Skeletal muscle cell (primary cell): ENCODE measurements at places on chromosomes 7 and 10.
A peak's percentile ranks its signal among the peaks of the same experiment; 100 is the strongest.

- no peak for DNase-seq
Observed at GRCh38 chr10:11610166-11610825, 1.2 kb downstream of the USP6NL start.

GRCh38 chr10:93413252-93413689 lies 68.9 kb downstream of the MYOF start:
- no peak for DNase-seq

GRCh38 chr10:63901881-63902280 lies 380.7 kb downstream of the REEP3 start:
- no peak for DNase-seq

DNA sequence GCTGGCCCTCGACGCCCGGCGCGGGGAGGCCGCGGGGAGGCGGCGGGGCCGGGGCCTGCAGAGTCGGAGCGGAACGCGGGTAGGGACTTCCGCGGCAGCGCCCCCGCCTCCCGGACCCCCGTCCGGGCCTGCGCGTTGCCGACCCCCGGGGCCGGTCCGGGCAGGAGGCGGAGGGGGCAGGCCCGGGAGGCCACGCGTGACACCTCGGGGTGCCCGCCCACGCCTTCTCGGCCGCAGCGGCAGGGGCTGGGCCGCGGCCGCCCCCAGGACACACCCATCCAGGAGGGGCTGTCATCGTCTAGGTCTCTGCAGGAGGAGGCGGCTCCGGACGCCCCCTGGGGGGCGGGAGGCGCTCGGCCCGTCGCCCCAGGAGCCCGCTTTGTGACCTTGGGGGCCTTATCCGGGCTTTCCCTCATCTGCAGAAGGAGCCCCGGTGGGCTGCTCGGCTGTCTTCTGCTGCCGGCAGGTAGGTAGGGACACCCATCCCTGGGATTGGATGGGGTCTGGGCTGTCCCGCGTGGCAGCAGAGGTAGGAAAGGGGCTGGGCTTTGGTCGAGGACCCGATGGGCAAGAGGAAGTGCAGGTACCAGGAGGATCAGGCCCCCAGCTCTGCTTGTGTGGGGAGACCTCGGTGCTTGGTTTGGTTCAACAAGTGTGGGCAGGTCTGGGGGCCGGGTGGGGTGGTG lies 569 bp downstream of the ZNF316 start:
- no peak for DNase-seq

GRCh38 chr7:91405092-91405788 lies 141.0 kb downstream of the FZD1 start:
- DNase-seq = no peak

DNA sequence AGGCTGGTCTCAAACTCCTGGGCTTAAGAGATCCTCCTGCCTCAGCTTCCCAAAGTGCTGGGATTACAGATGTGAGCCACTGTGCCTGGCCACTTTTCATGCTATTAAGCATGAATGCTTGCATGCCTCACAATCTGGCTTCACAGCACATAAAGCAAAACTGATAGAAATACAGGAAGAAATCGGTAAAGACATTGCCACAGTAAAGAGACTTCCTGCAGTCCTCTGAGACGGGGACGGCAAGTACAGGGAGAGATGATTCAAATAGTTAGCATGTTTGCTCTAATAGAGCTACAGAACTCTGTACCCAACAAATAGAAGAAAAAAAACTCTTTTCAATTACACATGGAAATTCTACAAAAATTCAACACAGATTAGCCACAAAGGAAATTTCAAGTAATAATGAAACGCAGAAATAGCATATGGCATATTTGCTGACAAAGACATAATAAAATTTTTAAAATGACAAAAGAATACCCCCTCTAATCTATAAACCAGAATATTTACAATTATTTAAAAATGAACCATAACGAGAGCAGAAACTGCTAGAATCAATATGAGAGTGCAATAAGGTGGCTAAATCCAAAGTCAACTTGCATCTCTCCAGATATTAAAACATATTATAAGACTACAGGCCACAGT lies 32.3 kb downstream of the CARD11 start:
- no peak for DNase-seq

DNA sequence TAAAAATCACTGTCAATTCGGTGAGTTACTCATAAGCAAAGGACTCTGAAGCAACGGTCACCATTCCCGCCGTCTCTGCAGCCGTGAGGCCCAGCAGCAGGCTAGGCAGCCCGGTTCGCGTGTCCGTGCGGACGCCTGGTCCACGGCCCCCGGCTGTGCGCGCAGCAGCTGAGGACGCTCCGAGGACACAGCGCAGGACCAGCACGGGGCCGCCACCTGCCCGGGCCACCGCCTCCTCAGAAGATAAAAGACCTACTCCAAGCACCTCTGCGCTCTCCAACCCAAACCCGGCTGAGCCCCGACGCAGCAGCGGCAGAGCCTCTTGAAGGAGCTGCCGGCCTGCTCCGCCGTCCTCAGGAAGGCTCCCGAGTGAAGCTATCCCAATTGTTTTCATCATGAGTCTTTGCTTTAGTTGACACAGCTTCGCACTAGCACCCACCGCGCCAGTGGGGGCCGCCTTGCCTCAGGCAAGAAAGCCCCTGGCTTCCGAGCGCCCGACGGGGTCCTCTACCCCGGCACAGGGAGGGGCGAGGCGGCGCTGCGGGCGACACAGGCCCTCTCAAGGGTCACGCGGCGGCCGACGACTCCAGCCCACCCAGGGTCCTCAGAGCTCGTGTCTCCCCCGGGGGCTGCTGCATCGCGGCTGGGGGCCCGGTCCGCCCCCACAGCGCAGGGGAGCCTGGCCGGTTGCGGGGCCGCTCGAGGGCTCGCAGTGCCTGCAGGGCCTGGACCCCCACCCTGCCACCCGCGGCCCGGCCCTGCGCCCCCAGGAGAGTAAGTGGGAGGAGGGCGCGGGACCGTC lies 16.9 kb upstream of the GPR146 start:
- DNase-seq = no peak

GRCh38 chr7:152336754-152337368 lies 98.9 kb downstream of the KMT2C start:
- DNase-seq = peak; percentile 15

DNA sequence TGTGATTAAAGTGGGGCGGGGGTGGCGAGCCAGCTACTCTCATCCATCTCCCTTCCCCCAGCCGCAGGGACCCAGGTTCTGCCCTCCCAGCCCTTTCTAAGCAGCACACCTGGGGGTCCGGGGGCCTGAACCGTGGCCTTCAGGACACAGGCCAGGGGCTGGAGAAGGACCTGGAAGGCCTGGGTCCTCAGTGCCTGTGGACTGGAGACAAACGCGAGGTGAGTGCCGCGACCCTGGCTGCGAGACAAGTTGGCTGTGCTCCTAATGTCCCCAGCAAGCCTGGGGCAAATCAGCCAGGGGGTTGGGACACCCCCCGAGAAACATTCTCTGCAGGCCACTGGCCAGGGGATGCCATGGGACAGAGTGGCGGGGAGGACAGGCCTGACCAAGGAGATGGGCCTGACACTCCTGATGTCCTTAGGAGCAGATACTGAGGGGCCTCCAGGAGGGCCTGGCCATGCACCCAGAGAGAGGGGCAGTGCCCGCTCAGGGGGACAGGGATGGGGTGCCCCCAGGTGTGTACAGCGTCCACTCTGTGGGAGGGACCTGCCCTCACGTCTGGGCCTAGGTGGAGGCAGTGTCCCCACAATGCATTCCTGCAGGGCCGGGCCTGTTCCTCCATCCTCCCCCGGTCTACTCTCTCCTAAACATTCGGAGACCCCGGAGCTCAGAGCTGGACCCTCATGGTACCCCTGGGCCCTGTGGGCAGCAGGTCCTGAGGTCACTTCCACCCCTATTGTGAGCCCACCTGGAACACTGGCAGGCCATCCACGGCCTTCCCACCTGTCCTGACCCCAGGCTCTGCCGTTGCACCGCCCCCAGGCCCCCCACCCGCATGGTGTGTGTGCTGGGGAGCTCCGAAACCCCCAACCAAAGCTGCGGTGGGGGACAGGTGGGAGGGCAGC lies 13.1 kb downstream of the BRAT1 start:
- DNase-seq = no peak

GRCh38 chr7:147015999-147016398 lies 899.4 kb downstream of the CNTNAP2 start:
- DNase-seq = no peak

- peak; percentile 55 for DNase-seq
Observed at GRCh38 chr10:104293011-104293410, 24.0 kb downstream of the GSTO2 start.

DNA sequence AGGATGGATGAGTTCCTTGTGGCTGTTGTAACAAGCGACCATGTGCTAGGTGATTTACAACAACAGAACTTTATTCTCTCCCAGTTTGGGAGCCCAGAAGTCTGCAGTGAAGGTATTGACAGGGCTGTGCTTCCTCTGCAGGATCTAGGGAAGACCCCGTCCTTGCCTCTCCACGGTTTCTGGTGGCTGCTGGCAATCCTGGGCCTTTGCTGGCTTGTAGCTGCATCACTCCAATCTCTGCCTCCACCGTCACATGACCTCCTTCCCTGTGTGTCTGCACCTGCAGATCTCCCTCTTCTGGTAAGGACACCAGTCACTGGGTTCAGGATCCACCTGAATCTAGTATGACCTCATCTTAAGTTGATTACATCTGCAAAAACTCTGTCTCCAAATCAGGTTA lies 115.6 kb downstream of the GLRX3 start:
- no peak for DNase-seq

GRCh38 chr10:99531026-99531695 lies 1.6 kb upstream of the NKX2-3 start:
- DNase-seq = no peak

- no peak for DNase-seq
Observed at GRCh38 chr7:71871446-71871845, 540.7 kb downstream of the CALN1 start.

- no peak for DNase-seq
Observed at GRCh38 chr7:16695621-16696237, 49.7 kb downstream of the BZW2 start.

GRCh38 chr10:93757136-93757535 lies 600 bp upstream of the LGI1 start:
- DNase-seq = no peak

- DNase-seq = no peak
Observed at GRCh38 chr10:30088178-30088577, 28.8 kb upstream of the JCAD start.

DNA sequence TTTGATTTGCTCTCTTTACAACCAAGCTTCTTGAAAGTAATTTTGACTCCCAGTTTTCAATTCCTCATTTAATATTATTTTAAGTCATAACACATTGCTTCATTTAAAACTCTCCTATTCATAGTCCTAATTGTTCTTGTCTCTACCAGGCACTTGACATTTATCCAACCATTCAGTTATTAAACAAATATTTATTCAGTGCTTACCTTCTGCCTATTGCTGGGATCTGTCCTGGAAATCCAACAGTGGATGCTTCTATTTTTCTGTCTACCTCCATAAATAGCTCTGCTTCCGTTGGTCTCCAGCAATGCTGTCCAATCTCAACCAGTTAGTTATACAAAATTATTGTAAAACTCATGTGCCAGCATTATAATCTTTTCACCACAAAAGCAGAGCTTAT lies 615.1 kb downstream of the ZWINT start:
- no peak for DNase-seq

DNA sequence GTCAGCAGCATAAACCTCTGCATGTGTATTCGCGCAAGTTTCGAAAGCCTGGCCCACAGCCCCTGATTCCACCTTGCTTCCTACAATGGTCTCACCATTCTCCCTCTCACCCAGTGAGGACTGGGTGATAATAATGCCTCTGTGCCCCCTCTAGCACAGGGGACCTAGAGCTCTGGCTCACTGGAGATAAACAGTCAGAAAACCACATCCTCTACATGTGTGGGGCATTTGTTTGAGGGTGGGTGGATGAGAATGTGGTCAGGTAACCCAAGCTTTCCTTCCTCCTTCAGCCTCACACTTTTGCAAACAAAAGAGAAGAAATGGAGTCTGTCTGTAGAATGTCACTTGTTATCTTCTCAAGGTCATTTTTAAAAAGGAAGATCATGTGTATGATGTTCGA lies 373.5 kb downstream of the KCNMA1 start:
- no peak for DNase-seq

DNA sequence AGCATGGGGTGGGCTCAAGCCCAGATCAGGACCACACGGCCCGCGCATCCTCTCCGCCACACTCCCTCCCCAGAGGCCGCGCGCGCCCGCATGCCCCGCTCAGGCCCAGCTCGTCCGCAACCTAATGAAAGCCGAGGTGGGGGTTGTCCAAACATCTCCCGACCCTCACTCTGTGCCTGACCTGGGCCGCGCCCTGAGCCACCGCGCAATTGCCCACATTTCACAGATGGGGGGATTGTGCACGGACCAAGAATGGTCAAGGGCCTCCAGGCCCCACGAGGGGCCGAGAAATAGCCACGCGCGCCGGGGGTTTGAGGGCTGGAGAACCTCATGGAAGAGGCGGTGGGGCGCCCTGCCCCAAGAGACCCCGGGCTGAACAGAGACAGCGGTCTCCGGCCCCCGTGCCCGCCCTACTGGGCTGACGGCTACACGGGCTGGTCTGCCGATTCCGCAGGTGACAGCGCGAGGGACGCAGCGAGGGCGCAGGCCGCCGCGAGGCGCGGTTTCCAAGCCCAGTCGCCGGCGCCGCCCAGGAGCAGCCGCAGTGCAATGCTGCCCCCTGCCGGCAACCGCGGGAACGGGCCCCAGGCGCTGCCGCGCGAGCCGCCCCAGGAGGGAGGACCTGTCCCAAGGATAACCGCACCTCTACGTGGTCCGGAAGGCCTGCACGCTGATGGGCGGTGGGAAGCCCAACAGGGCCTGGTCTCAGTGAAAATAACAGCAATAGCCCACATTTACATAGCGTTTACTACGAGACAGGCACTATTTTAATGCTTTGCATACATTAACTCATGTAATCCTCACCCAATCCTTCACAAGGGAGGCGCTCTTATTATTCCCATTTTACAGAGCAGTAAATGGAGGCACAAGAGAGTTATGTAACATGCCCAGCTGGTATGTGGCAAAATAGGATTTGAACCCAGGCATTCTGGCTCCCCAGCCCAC lies 10.5 kb upstream of the GRID1 start:
- DNase-seq = no peak

DNA sequence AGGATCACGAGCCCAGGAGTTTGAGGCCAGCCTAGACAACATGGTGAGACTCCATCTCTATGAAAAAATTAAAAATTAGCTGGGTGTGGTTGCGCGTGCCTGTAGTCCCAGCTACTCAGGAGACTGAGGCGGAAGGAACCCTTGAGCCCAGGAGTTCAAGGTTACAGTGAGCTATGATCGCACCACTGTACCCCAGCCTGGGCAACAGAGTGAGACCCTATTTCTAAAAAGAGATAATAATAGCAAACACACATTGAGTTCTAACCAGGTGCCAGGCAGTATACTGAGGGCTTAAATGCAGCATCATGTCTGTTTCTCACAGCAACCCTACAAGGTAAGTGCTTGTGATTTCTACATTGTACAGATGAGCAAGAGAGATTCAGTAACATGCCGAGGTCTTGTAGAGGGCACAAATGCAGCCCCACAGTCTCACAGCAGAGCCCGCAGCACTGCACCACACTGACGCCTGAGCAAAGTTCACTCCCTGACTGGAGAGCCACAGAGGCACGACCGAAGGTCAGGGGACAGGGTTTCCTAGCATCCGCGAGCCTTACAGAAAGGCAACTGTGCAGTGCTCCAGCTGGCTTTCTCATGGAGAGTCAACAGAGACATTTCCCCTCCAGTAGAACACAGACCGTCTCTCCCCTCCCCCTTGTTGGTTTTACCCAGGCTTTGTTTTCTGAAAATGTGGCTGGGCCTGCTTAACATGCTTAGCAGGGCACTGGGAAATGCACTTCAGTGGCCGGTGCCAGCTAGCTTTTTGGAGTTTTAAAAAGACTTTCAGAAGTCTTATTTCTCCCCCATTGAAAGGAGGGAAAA lies 36.5 kb downstream of the PDSS1 start:
- DNase-seq = no peak

- DNase-seq = peak; percentile 88
Observed at GRCh38 chr10:76352300-76352699, 920.9 kb downstream of the LRMDA start.

GRCh38 chr7:115728518-115728917 lies 302.0 kb downstream of the TFEC start:
- no peak for DNase-seq
